ENCODE measurements at places on chromosomes 6 and 20. TPM values are rescaled to one million over a fixed set of nuclear protein-coding genes. Genes with fewer than 3 reads are reported as not detected.

DNA sequence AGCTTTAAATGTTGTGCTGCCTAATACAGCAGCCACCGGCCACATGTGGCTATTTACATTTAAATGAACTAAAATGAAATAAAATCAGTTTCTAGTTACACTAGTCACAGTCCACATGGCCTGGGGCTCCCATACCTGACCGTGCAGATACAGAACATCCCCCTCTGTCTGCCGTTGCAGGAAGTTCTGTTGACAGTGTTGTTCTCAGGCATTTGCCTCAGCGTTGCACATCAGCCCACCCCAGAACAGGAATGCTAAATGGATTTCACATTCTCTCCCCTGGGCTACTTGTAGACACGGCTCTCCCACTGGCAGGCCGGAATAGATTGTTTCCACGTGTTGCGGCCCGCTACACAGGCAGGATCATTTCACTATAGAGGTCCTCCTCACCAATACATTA lies 26.3 kb downstream of the JAG1 start:
- H3K27me3 ChIP-seq = no peaks in the 10 kb centered on the region
- peaks cover 91% of the 10 kb centered on the region for H3K36me3 ChIP-seq
- no peak overlapping the region for H3K4me3 ChIP-seq
- no peak overlapping the region for H3K27ac ChIP-seq

GRCh38 chr6:157135691-157136090 lies 187.6 kb downstream of the TMEM242 start:
- H3K27ac ChIP-seq = no peak overlapping the region
- H3K36me3 ChIP-seq = peaks cover 55% of the 10 kb centered on the region
- no peaks in the 10 kb centered on the region for H3K27me3 ChIP-seq
- no peak for DNase-seq
- no peaks in the 10 kb centered on the region for H3K4me1 ChIP-seq

DNA sequence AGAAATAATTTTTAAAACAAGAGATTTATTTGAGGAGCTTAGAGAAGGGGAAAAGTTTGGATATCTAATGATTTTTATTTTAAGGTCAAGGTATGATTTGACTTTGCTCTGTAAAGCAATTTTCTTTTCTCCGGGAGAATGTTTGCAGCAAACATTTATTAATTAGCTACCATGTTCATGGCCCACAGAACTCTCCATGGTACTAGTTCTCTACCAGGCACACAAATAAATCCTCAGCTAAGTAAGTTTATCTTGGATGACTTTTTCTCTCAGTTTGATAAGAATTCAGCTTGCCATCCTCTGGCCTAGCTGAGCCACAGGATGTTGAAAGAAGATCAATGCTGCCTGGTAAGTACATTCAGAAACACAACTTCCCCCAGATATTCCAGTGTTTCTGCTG lies 94.3 kb downstream of the PHACTR3 start:
- no peak overlapping the region for H3K4me3 ChIP-seq
- no peak for DNase-seq
- H3K36me3 ChIP-seq = no peaks in the 10 kb centered on the region
- H3K27ac ChIP-seq = no peak overlapping the region
- H3K4me1 ChIP-seq = no peaks in the 10 kb centered on the region

DNA sequence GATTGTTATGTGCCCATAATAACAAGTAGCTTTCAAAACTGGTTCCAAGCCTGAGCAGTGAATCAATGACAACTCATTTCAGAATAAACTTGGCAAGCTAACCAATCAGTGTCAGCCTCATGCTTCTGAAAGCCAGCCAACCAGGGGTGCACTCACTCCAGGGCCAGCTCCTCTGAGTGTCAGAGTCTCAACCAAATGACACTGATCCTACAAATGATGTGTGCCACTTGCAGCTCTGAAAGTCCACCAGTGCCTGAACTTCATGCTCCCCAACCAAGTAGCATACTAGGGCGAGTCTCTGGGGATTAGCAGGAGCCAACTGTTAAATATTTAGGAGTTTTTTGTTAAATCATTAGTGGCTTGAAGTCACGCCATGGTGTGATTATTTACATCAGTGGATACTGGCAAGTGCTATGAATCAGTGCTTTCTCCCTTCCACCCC lies 4.5 kb downstream of the IYD start:
- H3K4me1 ChIP-seq = no peaks in the 10 kb centered on the region
- no peak overlapping the region for H3K4me3 ChIP-seq
- DNase-seq = no peak
- H3K36me3 ChIP-seq = no peaks in the 10 kb centered on the region
- H3K27me3 ChIP-seq = no peaks in the 10 kb centered on the region
- H3K27ac ChIP-seq = no peak overlapping the region

- H3K27me3 ChIP-seq = no peaks in the 10 kb centered on the region
- H3K4me1 ChIP-seq = peaks cover 5% of the 10 kb centered on the region
- H3K27ac ChIP-seq = no peak overlapping the region
- no peak for DNase-seq
- H3K4me3 ChIP-seq = no peak overlapping the region
Measured at GRCh38 chr6:130843575-130844320, 16.5 kb downstream of the SMLR1 start.

DNA sequence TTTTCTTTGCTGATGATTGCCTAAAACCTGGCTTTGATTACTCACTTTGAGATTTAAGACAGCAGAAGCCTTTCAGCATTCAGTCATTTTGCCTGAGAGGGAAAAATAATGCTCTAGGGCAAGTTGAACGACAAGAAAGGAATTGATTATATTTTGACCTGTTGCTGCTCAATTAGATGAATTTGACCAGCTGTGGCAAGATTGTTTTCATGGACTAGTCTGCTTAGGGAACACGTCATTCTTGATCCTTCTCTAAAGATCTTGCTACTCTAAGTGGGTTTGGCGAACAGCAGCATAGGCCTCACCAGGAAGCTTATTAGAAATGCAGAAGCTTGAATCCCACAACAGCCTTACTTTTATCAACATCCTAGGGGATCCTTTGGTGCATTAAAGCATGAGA lies 59.7 kb upstream of the PHACTR1 start:
- no peaks in the 10 kb centered on the region for H3K36me3 ChIP-seq
- H3K27ac ChIP-seq = no peak overlapping the region
- no peak overlapping the region for H3K4me3 ChIP-seq
- H3K4me1 ChIP-seq = no peaks in the 10 kb centered on the region
- no peak for DNase-seq
- H3K27me3 ChIP-seq = no peaks in the 10 kb centered on the region

The LCA5 gene
- 9.5 TPM for total RNA-seq

The RSPO4 gene
- total RNA-seq = not detected

The SCUBE3 gene
- total RNA-seq = 0.45 TPM

Data from stomach (tissue), 19 donors.